ENCODE measurements at places on chromosomes 13 and 19.

GRCh38 chr13:74388626-74389025 is 254.4 kb upstream of the KLF12 start:
- no peak for DNase-seq

DNA sequence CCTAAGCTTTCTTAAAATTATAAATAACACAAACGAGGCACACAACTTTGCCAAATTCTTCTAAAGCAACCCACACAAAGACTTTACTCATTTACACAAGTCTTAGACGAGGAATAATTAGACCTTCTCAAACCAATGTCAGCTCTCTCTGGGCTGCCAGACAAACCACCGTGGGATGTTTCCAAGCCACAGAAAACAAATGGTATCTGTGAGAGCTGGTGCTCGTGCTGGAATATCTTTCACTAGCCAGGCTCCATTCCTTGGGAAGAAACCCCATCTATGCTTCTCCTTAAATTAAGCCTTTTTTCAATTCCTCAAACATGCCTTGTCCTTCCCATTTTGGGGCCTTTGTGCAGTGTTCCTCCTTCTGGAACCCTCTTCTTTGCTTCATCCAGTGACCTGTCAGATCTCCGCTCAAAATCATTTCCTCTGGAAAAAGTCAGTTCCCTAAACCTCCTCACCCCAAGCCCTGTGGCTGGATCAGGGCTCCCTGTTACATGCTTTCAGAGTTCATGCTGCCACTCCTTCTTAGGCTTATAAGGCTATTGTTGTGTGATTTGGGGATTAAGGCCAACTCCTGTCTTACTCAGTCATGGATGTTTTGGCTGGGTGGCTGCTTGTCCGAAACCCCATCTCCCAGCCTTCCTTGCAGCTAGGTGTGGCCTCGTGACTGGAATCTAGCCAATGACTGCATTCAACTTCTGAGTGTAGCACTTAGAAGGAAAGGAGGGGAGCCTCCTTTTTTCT is 64.2 kb upstream of the GTF2F2 start:
- no peak for DNase-seq

GRCh38 chr13:31431722-31432137 is 232.0 kb downstream of the B3GLCT start:
- peak; percentile 73 for DNase-seq

DNA sequence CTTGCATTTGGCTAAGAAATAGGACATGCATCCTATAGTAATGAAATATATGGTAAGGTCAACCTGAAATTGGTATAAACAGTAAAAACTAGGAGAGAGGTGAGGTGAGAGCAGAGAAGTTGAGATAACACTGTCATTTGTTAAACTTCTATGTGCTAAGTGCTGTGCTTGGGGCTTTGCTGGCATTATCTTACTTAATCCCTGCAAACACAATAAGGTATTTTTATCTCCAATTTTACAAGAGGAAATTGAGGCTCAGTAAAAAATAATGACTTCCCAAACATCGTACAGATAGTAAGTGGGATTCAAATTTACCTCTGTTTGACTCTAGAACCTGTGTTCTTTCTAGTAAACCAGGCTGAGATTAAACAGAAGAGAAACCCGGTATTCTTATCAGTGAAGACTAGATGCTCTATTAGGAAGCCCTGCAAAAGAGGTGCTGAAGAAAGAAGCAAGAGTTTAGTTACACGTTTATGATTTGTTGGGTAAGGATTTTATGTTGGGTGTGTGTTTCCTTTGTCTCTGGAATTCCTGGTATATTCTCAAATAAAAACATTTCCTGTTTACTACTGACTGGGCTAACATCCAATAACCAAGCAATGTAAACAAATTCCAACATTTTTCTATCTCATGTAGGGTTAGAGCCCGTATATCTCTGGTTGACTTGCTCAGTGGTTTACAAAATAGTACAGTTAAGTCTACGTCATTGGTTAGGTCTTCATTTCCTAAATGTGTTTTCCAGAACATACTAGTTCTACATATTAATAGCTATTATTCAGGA is 137.3 kb upstream of the FNDC3A start:
- DNase-seq, result no peak

- DNase-seq, result no peak
These were observed 127.2 kb downstream of the CRYL1 start for GRCh38 chr13:20398459-20398858.

GRCh38 chr19:45444318-45445041 is 20.8 kb upstream of the ERCC1 start:
- peak; percentile 93 for DNase-seq

DNA sequence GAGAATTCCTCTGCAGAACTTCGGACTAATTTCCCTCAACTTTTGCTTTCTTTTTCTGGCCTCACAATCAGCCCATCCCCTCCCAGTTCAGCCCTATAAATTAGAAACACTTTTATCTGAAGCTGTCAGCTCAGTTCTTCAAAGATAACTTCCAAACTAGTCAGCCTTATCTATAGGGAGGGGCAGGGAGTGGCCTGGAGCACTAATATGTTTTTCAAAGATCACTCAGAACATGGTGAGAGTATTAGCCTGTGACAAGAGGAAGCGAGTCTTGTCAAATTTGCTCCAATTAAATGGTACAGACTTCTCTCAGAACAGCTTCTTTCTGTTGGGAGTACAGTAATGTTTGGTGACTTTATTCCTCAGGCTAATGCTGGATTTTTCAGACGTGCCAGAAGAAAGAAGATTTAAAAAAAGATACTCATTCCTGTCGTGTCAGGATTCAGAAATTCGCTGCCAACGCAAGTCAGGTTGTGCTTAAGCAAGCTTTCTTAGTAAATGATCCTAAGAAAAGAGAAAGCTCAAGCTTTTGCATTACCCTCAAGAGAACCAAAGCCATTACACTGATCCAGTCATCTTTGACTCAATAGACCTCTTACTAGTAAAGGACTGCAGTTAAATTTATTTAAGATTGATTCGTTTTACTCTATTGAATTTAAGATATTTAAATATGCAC is 1033.6 kb downstream of the SLITRK5 start:
- DNase-seq, result no peak

GRCh38 chr19:39430675-39431593 is 4.8 kb downstream of the RPS16 start:
- no peak for DNase-seq

- DNase-seq, result no peak
These were observed 84.0 kb upstream of the SLC7A1 start for GRCh38 chr13:29679396-29680053.

DNA sequence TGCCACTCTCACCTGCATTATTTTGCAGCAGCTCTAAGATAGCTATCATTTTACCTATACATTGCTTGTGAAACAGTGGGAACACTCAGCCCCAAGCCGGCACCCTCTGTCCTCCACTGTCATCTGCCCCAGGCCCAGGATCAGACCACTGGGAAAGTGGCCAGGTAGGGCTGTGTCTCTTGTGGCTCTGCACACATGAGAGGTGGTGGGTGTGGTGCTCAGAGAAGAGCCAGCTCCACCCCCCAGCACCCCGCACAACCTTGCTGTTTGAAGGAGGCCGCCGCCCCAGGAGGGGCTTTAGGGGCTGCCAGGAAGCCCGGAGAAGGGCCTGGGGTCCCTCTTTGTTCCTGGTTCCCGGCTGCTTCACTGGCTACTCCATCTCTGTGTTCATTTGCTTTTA is 26.6 kb downstream of the PPP1R37 start:
- DNase-seq, result no peak

- peak; percentile 59 for DNase-seq
These were observed 1.3 kb upstream of the RSPH6A start for GRCh38 chr19:45816236-45817009.

DNA sequence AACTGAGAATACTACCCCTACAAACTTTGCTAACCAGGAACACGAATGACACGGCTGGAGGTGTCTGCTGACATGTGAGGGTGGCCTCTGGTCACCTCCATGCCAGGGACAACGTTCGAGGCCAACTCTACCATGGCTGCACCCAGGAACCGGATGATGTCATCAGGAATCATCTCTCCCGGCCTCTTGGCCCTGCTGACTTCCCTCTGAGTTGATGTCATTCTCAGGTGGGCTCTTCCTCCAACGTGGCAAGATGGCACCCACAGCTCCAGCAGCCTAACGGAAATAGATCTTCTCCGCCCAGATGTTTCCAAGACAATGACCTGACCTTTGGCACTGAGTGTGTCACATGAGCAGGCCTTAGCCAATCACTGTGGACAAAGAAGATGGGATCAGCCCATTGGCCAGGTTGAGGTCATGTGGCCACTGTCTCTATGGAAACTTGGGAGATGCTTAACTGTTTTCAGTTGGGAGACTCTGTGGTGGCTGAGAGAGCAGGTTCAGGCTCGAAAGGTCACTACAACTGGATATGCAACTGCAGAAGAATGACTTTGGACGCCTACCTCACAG is 15.0 kb downstream of the MBD3L2B start:
- DNase-seq, result no peak

Measured in glutamatergic neuron (in vitro differentiated cells).